T-helper 2 cell treated with Interferon-gamma antibody and Interleukin-4, amounts not matched to agents 100 ng/mL and 5 ng/mL, for 36 hours (primary cell): ENCODE measurements at places on chromosomes 16 and 17. TPM values are rescaled to one million over a fixed set of nuclear protein-coding genes. Genes with fewer than 3 reads are reported as not detected.

The PROCA1 gene
- 5.9 and 6.9 TPM in 2 replicates for total RNA-seq

The CDH1 gene
- 0.36 and 0.73 TPM in 2 replicates for total RNA-seq

The MYH2 gene
- total RNA-seq = not detected in 2 replicates

The RHBDL3 gene
- total RNA-seq = 0.48 and 1.00 TPM in 2 replicates

The STXBP4 gene
- total RNA-seq = 8.8 and 9.6 TPM in 2 replicates
